ENCODE measurements at places on chromosomes 2 and 18.

DNA sequence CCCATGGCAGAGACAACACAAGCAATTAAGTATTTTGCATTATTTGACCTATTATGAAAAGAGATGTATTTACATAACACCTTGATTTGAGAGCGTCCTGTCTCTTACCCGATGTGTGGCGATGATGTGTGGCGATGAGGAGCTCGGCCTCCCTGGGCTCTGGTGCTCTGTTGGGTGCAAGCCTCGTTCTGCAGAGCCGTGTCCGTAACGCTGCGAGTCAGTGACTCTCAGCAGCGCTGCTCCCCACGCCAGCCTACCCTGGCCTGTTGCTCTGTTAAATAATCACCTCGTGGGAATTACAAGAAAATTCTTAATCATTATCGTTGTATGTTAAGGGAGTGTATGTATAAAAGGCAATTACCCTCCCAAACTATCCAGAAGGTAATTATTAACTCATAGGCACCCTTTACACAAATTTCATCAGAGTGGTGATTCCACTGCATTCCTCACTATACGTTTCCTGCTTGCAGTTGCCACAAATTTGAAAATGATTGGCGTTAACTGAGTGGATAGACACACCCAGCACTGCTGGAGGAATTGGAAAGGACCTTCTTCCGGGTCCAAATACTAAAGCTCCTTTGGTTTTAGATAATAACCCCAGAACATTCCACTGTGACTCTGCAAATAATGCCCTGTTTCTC, 52.0 kb upstream of the NFATC1 start:
- DNase-seq: no peak

GRCh38 chr18:68399721-68400120, 315.2 kb downstream of the TMX3 start:
- DNase-seq: no peak

- no peak for DNase-seq
Observed at GRCh38 chr2:39107156-39107555, 13.7 kb downstream of the SOS1 start.

- DNase-seq: no peak
Observed at GRCh38 chr2:199988151-199988550, 32.8 kb downstream of the MAIP1 start.

- no peak for DNase-seq
Observed at GRCh38 chr18:9092665-9093064, 9.8 kb upstream of the NDUFV2 start.

- no peak for DNase-seq
Observed at GRCh38 chr2:33133454-33133952, 186.8 kb downstream of the LTBP1 start.

All from activated CD8-positive, alpha-beta memory T cell treated with anti-CD3 and anti-CD28 coated beads, Interleukin-2, amount 50 U/mL, for 48 hours (primary cell).